ENCODE measurements at places on chromosomes 3 and 15.

- no peak for DNase-seq
These were observed 156.1 kb upstream of the LRRFIP2 start for GRCh38 chr3:37330466-37330865.

GRCh38 chr3:5133239-5134018 is 11.3 kb downstream of the ARL8B start:
- DNase-seq, result no peak

- DNase-seq, result no peak
These were observed 105.6 kb upstream of the HES1 start for GRCh38 chr3:194030372-194030771.

GRCh38 chr3:117184574-117184973 is 475.0 kb downstream of the TUSC7 start:
- DNase-seq, result peak; percentile 40

DNA sequence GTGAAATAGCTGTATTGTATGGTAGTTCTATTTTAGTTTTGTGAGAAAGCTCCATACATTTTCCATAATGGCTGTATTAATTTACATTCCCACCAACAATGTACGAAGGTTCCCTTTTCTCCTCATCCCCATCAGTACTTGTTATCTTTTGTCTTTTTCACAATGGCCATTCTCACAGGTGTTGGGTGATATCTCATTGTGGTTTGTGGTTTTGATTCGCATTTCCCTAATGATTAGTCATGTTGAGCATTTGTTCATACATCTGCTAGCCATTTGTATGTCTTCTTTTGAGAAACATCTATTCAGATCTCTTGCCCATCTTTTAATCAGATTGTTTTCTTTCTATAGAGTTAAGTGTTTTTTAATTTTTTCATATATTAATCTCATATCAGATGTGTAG is 931.9 kb downstream of the IGSF11 start:
- DNase-seq, result no peak

DNA sequence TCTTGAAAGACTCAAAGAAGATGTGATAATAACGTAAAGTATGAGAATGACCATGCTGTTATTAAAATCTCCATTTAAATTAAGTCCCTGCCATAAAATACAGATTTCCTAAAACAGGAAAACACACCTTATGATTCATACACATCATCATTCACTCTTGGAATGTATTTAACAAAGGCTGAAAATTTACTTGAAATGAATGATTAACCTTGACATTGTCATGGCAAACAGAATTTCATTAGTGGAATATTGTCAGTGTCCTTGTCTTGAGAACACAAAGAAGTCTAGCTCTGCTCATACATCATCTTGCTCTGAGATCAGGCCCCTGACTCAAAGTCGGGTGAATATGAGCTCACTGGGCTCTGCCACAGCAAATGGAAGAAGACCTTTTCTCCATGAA is 313.9 kb downstream of the FGF12 start:
- DNase-seq, result no peak

DNA sequence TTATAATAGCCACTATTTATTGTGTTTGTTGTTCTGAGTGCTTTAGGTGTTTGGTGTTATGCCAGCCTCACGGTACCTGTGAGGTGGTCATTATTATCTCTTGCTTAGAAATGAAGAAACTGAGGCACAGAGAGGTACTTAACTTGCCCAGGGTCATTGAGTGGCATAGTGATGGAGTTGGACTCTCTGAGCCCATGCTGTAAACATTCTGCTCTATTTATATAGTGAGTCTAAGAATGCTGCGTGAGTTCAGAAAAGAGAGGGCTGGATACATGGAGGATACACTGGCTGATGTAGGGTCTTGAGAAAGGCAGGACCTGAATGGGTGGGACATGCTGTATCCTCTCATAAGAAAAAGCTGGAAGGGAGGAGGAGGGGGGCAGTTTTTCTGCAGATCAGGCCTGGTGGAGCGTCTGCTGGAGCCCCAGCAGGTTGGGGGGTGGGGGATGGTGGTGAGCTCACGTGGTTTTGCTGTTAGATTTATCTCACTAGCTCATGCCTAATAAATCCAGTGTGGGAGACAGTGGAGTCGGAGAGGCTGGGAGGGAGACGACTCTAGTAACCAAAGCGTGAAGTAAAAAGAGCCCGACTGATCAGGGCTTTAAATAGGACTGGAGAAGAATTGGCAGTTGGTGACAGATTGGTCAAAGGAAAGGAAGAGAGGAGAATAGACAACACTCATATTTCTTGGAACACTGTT is 16.0 kb downstream of the MED12L start:
- DNase-seq, result no peak

DNA sequence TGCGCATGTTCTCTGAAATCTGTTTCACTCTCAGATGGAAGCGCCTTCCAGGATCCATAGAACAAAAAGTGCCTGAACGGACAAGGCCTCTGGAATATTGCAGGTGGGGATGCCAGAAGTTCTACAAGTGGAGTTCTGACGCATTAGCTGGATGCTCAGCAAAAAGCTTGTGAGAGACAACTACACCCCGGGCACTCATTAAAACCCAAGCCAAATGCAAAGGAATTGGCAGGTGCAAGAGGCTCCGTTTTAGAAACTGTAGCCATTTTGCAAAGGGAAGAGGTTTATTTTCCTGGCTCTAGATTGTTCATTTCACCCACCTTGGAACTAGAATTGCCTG is 35.2 kb upstream of the SLC24A5 start:
- no peak for DNase-seq

GRCh38 chr3:49642708-49643145 is 31.4 kb upstream of the APEH start:
- no peak for DNase-seq

GRCh38 chr3:100556673-100557310 is 52.6 kb upstream of the ADGRG7 start:
- peak; percentile 42 for DNase-seq

DNA sequence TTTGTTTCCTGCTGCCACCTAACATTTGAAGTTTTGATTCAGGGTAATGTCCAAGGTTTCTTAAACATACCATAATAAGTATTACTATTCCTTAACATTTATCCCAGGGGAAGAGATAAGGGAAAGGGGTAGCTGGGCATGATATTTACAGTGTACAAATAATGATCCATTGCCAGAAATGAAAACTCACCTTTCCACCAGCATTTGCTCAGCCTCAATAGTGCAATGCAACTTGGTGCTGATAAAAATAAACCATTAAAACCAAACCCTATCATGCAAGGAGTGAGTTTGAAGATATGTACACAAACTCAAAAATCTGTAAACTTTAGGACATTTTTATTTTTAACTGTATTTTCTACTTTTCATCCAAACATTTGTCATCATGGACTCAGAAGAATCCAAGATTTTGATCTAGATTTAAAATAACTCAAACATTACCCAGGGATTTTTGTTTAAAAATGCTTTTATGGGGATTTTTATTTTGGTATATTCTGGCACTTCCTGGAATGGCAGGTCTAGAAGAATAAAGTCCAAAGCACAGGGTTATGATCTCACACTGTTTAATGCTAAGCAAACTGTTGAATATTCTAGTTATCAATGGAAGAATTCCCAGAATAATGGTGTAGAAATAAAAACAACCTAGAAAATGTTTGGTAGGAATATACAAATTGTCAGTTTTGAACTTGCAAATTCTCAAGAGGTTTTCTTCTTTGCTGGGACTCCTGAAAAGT is 32.5 kb upstream of the SLC2A2 start:
- no peak for DNase-seq

- DNase-seq, result peak; percentile 11
These were observed 281.3 kb downstream of the FGF12 start for GRCh38 chr3:192445770-192446644.

DNA sequence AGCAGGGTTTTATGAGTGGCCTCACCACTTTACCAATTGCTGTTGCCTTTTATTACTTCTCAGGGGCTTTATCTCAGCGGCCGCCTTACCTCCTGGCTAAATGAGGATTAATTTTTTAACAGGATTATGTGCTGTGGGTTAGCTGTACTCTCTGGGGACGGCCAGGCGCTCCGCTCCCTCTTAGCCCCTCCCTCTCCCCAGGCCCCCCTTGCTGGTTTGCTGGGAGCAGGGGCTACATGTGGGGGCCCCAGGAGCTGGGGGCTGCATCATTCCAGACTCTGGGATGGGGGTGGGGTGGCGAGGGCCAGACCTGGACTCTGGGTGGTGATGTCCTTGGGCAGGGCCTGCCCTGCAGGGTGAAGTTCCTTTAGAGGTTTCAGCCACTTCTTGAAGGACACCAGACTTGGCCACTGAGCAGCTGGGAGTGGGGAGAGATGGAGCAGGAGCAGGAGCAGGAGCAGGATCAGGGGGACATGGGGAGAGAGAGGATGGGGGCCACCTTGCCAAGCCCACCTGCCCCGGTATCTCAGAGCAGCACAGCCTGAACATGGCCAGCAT is 196.1 kb downstream of the GOLGA6L6 start:
- peak; percentile 59 for DNase-seq

DNA sequence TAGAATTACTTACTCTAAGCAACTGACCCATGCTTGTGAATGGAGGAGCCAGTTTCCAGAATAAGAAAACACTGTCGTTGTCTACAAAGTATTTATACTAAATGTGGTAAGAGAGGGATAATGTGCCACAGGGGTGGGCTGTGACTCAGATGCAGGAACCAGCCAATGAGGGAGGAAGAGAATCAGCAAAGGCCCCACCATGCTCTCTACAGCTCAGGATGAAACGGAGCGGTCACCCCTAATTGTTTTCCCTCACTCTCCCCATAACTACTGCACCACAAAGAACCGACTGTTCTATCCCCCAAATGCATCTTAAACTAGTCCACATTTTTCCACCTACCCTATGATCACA is 44.5 kb downstream of the BFSP2 start:
- no peak for DNase-seq

- DNase-seq, result no peak
These were observed 631.3 kb downstream of the NSUN3 start for GRCh38 chr3:94693997-94694640.

GRCh38 chr3:192566706-192567290 is 160.5 kb downstream of the FGF12 start:
- DNase-seq, result peak; percentile 84

- no peak for DNase-seq
These were observed 35.9 kb downstream of the OXNAD1 start for GRCh38 chr3:16300881-16301359.

DNA sequence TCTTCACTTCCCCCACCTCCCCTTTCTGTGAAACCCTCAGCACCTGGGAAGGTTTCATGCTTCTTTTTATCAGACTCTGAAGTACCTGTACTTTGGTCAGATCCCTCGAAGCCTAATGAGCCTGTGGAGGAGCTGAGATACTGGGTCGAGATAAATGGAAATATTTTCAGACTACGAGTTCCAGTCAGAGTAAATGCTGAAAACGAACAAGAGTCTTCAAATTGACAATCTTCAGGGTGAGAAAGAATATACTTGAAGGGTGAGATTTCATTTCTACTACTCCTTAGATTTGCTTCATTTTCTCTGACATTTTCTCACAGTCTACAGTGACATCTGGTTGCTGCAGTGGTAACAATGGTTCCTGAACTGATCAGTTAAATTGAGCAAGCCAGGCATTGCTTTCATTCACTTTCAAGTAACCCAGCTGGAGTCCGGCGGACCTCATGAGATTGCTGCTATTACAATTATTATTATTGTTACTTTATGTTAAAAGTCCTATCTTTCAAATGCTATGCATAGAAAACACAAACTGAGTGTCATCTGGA is 337.2 kb downstream of the VGLL3 start:
- DNase-seq, result no peak

DNA sequence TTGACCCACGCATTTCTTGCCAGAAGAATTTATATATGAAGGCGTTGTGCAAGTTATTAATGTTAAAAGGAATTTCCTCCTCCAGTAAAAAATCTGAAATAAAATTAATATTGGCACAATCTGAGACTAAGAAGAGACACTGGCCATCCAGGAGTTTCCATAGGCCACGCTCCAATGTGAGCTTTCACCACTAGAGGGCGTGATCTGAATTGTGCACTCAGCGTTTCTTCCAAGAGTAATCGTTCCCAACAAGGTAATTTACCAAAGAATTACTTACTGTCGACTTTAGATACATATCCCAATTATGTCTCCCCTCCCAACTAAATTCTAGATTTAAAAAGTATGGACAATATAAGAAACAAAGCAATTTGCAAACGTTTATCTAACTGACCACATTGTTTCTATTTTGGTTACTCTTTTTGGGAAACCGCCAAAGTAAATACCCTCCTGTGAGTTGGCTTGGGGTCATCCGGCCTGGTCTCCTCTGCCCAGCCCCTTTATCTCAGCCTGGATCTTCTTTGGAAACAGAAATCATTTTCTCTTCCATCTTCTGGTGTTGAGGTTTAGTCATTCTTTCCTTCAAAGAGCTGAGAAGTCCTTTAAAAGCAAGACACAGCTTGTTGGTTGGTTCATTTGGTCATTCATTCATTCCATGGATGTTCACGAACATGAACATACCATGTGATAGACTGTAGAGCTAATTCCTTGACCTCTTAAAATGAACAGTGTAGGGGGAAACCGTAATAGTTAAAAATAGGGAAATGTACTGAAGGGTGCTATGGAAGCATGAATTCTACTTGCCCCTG is 26.2 kb downstream of the POLR2M start:
- peak; percentile 65 for DNase-seq

GRCh38 chr3:25178672-25179071 is 249.4 kb upstream of the RARB start:
- no peak for DNase-seq

DNA sequence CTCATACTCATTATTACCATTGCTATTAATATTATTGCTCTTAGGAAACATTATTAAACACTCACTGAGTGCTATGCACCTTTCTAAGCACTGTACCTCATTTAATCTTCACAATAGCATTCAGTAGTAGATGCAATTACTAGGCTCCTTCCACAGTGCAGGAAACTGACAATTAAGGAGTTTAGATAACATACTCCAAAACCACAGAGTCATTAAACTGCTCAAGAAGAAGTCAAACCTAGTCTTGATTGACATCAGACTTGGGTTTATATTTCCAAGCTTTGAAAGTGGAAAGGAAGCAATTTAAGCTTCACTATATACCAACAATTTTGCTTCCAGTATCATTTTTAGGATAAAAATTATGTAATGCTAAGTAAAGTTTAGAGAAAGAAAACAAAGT is 490.1 kb upstream of the ARRDC4 start:
- DNase-seq, result no peak

GRCh38 chr15:90083954-90084607 is 18.2 kb downstream of the IDH2 start:
- no peak for DNase-seq

- no peak for DNase-seq
These were observed 2.4 kb downstream of the GPR171 start for GRCh38 chr3:151200586-151200985.

- no peak for DNase-seq
These were observed 117.9 kb downstream of the MITF start for GRCh38 chr3:69856965-69857705.

DNA sequence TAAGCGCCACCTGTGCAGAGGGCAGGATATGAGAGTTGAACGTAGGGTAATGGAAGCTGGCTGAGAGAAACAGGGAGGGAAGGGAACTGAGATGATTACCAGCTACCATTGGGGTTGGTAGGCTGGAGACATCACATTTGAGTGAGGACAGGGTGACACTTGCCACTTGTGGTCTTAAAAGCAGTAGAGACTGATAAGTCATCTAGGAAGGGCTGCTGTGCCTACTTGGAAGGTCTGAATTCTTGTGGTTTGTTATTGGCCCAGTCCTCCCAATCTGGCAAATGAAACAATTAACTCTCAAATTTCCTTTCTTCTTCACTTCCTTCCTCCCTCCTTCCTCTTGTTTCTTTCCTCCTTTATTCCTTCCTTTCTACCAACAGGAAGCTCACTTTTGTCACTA is 46.8 kb downstream of the COL6A5 start:
- DNase-seq, result no peak

GRCh38 chr3:52831500-52832301 is 1.2 kb upstream of the ITIH4 start:
- DNase-seq, result peak; percentile 88
